Activated T-helper 17 cell treated with anti-CD3 and anti-CD28 coated beads, Interleukin-2, amount 50 U/mL, for 72 hours (primary cell): ENCODE measurements at places on chromosomes 5 and 9.

DNA sequence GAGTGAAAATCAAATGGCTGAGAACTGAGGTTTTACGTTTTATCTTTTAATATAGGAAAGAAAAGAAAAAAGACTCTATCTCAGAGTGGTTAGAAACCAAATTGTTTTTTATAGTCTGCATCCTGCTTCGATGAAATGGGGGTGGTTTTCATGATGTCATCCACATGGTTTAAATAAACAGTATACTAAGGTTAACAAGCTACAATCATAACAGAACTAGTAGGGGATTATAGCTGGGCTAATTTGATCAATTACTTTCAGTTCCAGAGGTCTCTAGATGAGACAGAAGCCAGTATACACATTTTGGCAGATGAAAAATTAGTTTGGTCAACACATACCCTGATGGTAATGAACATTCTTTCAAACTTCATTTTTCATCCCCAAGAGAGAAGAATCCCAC, 106.3 kb upstream of the SNX2 start:
- H3K4me1 ChIP-seq: no peaks in the 10 kb centered on the region
- no peak overlapping the region for H3K27ac ChIP-seq
- no peak for ATAC-seq
- peaks cover 24% of the 10 kb centered on the region for H3K27me3 ChIP-seq
- no peak overlapping the region for H3K4me3 ChIP-seq

- H3K4me3 ChIP-seq: no peak overlapping the region
- no peak overlapping the region for H3K27ac ChIP-seq
- ATAC-seq: no peak
- no peaks in the 10 kb centered on the region for H3K27me3 ChIP-seq
- no peaks in the 10 kb centered on the region for H3K4me1 ChIP-seq
Measured at GRCh38 chr5:8953016-8953415, 592.9 kb downstream of the SEMA5A start.

GRCh38 chr9:98378206-98378780, 122.8 kb upstream of the TBC1D2 start:
- H3K4me1 ChIP-seq: no peaks in the 10 kb centered on the region
- no peak overlapping the region for H3K27ac ChIP-seq
- no peaks in the 10 kb centered on the region for H3K27me3 ChIP-seq
- H3K36me3 ChIP-seq: no peaks in the 10 kb centered on the region

DNA sequence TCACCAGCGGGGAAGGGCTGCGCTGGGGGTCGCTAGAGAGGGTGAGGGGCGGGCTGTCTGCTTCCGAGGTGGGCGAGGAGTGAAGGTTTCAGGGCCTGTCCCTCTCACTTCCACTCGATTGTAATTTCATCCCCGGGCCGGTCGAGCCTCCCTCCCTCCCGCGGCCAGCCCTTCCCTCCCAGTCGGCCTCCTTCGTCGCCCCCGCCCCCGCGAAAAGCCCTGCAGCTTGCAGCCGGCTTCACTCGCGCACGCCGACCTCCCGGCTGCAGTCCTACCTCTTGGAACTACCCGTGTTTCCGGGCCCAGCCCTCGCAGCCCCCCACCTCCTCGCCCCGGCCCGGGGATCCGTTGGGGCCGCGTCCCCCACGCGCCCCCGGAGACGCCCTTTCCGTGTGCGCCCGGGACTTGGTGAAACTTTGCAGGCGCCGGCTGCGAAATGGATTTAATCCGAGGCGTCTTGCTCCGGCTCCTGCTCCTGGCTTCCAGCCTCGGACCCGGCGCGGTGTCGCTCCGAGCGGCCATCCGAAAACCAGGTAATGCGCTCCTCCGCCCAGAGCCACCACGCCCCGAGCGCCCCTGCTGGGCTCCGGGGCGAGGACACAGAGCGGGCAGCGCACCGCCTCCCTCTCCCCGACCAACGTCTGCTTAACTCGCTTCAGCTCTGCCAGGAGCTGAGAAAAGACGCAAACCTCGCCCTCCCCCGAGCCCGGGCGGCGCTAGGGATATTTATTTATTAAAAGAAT, at the start of gene EGFLAM:
TSS of gene EGFLAM (plus strand) at position 241 of the 743 bp plus-strand sequence. CDS start at position 437, 196 bp downstream.
- ATAC-seq: no peak
- no peak within 1 kb of the TSS for H3K27ac ChIP-seq
- H3K4me3 ChIP-seq: peak within 1 kb of the TSS; percentile 47
- peaks cover 5% of the 10 kb centered on the region for H3K36me3 ChIP-seq
- no peaks in the 10 kb centered on the region for H3K4me1 ChIP-seq

DNA sequence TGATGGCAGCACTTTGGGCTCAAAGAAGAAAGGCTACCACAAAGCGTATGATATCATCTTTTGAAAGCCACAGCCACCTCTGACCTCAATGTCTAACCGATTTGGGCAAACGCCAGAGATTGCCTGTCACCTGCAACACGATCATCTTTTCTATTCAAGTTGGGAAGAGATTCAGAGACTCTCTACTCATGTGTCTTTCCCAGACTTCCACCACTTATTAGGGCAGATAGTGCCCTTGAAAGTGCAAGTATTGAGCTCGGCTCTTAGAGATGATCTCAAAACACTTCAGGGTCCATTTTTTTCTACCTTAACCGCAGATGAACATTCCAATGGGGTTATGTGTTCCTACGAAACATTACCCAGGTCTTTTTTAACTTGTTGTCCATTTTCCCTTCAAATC, 213.7 kb downstream of the DRD1 start:
- ATAC-seq: no peak
- H3K4me1 ChIP-seq: no peaks in the 10 kb centered on the region
- H3K36me3 ChIP-seq: no peaks in the 10 kb centered on the region
- no peak overlapping the region for H3K4me3 ChIP-seq
- H3K27me3 ChIP-seq: peaks cover 18% of the 10 kb centered on the region
